ENCODE measurements at places on chromosomes 3 and 15.

DNA sequence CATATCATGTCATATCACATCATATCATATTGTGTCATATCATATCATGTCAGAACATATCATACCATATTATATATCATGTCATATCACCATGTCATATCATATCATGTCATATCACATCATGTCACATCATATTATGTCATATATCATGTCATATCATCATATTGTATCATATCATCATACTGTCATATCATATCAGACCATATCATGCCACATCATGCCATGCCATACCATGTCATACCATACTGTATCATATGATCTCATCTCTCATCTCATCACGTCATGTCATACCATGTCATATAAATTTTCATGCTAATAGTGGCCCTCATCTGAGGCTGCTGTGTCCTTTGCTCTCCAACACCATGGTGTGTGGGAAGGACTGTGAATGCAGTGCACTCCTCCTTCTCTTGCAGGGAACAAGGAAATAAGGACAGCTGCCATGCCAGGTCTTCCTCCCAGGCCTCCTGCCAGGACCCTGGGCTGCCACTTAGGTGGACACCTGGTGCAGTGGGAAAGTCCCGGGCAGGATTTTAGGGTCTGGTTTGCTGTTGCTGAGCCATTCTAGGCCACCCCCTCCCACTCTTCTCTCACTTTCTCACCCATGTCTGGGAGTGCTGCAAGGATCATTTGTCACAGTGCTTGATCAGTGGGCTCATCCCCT lies 72.4 kb upstream of the TRPM1 start:
- DNase-seq: no peak

DNA sequence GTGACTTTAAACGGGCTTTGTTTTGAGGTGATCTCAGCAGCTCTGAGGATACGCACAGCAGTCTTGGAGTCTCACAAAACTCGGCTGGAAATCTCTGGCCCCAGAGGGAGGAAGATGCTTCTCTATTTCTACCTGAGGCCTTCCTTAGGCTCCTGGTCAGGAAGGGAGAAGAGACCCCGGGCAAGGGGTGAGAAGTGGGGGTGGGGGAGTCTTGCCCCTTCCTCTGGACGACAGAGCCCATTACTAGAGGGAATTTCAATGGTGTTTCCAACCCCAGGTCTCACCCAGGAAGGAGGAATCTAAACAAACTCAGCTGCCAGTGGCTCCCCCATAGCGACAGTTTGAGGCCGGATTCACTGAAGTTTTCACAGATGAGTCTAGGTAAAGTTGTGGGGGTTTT lies 37.4 kb upstream of the PCSK6 start:
- no peak for DNase-seq

DNA sequence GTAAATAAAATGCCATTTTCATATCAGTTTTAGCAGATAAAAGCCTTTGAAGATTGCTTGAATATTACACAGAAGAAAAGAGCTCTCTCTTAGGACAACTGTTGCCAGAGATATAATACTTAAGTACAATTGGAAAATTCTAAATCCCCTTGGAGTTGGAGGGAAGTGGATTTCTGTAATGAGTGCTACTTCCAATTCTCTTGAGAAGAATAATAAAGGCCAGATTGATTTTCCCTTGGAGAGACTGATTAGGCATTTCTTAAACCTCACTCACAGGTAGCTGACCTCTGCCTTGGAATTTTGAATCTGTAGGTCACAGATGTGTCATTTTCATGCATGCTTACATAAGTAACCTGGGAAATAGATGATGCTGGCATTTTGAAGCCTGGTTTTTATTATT lies 29.8 kb upstream of the PSMD6 start:
- DNase-seq: no peak

DNA sequence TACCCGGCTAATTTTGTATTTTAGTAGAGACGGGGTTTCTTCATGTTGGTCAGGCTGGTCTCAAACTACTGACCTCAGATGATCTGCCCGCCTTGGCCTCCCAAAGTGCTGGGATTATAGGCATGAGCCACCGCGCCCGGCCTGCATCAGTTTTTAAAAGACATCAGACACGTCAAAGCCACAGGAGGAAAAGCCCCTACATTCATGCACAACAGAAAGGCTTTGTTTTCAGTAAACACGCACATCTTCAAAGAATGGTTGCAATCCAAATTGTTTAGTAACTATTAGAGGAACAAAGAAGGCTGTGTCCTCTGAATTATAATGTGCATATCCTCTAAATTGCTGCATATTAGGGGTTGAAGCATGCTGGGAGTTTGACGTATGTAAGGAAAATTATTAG lies 53.3 kb downstream of the BTD start:
- DNase-seq: no peak
